ENCODE measurements at places on chromosomes 3 and 15. TPM values are rescaled to one million over a fixed set of nuclear protein-coding genes. Genes with fewer than 3 reads are reported as not detected.

CORO2B gene
- 6.8 TPM for total RNA-seq

TRH gene
- not detected for total RNA-seq

DNA sequence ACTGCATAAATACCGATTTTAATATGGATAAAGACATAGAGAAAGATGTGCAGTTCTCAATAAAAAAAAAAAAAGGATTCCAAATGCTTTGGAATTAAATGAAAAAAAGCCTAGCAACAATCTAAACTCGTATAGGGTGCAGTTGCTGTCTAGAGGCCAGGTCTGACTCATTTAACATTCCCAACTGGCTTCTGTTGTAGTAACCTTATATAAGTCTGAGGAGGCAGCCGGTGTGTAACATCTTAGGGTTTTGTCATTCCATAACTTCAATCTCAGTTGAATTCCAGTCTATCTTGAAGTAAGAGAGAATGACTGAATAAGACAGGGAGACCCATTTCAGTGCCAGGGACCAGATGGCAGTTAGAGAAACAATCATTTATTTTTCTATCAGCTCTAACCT lies 6.5 kb downstream of the PDCD10 start:
- peaks cover 34% of the 10 kb centered on the region for H3K4me1 ChIP-seq
- DNase-seq, result no peak
- H3K27ac ChIP-seq, result no peak overlapping the region
- H3K27me3 ChIP-seq, result no peaks in the 10 kb centered on the region

DNA sequence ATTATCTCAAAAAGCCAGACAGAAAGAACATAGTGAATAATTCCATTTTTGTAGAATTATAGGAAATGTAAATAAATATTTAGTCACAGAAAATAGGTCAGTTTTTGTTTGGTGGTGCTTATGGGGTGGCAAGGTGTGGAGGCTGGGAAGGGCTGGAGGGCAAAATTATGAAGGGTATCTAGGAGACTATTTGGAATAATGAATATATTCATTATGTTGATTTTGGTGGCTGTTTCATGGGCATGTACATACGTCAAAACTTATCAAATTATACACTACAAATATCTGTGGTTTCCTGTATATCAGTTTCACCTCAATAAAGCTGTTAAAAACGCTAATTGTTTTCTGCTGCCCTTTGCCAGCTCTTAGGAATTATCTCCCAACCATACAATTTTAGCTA lies 298.7 kb upstream of the GOLIM4 start:
- DNase-seq, result no peak
- H3K36me3 ChIP-seq, result no peaks in the 10 kb centered on the region
- no peak overlapping the region for H3K27ac ChIP-seq
- H3K27me3 ChIP-seq, result no peaks in the 10 kb centered on the region

GRCh38 chr15:64774629-64775493 lies 528 bp downstream of the RBPMS2 start:
- H3K27me3 ChIP-seq, result peaks cover 14% of the 10 kb centered on the region
- DNase-seq, result no peak
- no peaks in the 10 kb centered on the region for H3K4me1 ChIP-seq
- H3K27ac ChIP-seq, result peak overlapping the region; percentile 36
- peak overlapping the region; percentile 58 for H3K4me3 ChIP-seq

GRCh38 chr3:115211810-115212492 lies 64.9 kb upstream of the ZBTB20 start:
- H3K4me1 ChIP-seq, result no peaks in the 10 kb centered on the region
- H3K27me3 ChIP-seq, result no peaks in the 10 kb centered on the region
- H3K4me3 ChIP-seq, result no peak overlapping the region
- no peak overlapping the region for H3K27ac ChIP-seq
- no peaks in the 10 kb centered on the region for H3K36me3 ChIP-seq

DNA sequence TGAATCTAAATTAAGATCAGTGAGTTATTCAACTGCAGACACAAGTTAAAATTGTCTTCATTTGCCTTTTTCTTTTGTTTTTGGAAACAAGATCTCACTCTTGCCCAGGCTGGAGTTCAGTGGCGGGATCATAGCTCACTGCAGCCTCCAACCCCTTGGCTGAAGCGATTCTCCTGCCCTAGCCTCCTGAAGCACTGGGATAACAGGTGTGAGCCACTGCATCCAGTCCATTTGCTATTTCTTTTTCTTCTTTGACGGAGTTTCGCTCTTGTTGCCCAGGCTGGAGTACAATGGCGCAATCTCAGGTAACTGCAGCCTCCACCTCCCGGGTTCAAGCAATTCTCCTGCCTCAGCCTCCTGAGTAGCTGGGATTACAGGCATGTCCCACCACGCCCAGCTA lies 10.3 kb downstream of the RNF168 start:
- H3K4me3 ChIP-seq, result no peak overlapping the region
- H3K36me3 ChIP-seq, result peaks cover 9% of the 10 kb centered on the region
- no peaks in the 10 kb centered on the region for H3K4me1 ChIP-seq

Measured in lower lobe of right lung (tissue), 2 donors.